ENCODE measurements at places on chromosomes 7 and 10. TPM values are rescaled to one million over a fixed set of nuclear protein-coding genes. Genes with fewer than 3 reads are reported as not detected.
A peak's percentile ranks its signal among the peaks of the same experiment; 100 is the strongest.

GRCh38 chr7:158975526-158976467 is 119.4 kb downstream of the DYNC2I1 start:
- no peak for DNase-seq
- no peaks in the 10 kb centered on the region for H3K27me3 ChIP-seq
- H3K27ac ChIP-seq = no peak overlapping the region

The STEAP1 gene
- total RNA-seq = 3.1 TPM

DNA sequence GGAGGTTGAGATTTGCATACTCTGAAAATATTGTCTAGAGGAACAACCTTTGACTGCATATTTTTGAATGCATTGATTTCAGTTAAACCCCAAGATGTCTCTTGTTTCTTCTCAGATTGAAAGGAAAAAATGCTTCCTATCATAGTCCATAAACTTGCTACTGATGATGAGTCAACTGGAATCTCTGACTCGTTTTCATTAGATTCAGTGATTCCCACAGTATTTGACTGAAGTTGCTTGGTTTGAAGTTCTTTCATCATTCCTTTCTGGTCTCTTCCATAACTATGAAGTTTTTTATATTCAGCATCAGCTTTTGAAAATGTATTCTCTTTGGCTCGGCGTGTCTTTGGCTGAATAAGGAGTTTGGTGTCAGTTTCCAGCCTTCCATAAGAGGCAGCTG is 10.7 kb downstream of the PEX1 start:
- H3K4me1 ChIP-seq = no peaks in the 10 kb centered on the region
- DNase-seq = no peak
- no peaks in the 10 kb centered on the region for H3K36me3 ChIP-seq

- no peak for DNase-seq
- no peaks in the 10 kb centered on the region for H3K27me3 ChIP-seq
- H3K4me1 ChIP-seq = peaks cover 17% of the 10 kb centered on the region
- no peak overlapping the region for H3K27ac ChIP-seq
- H3K4me3 ChIP-seq = no peak overlapping the region
These were observed 9.4 kb downstream of the TMEM273 start for GRCh38 chr10:49178489-49179471.

- no peak overlapping the region for H3K27ac ChIP-seq
- H3K27me3 ChIP-seq = no peaks in the 10 kb centered on the region
- DNase-seq = no peak
- no peak overlapping the region for H3K4me3 ChIP-seq
These were observed 23.9 kb upstream of the DNAJB6 start for GRCh38 chr7:157312941-157313340.

The AEBP1 gene
- total RNA-seq = 242 TPM

The CLEC5A gene
- 3.1 TPM for total RNA-seq

The SSC4D gene
- not detected for total RNA-seq

- H3K36me3 ChIP-seq = peaks cover 33% of the 10 kb centered on the region
- DNase-seq = no peak
- no peak overlapping the region for H3K27ac ChIP-seq
- H3K27me3 ChIP-seq = no peaks in the 10 kb centered on the region
These were observed 38.3 kb downstream of the MACROH2A2 start for GRCh38 chr10:70090951-70091350.

DNA sequence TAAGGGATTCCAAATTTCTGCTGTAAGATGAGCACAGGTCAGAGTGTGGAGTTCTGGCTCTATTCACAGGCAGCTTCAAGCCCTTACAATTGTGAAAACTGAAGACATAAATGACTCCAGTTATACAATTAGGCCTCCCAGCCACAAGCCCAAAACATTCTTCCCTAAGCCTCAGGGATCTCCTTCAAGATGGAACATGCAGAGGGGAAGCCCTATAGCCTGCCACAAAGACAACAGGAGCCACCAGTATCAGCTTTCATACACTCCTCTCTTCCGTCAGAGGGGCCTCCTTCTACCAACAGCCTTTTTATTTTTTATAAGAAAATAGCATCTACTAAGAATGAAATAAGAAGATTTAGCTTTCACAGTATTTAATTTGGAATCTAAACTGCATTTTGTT is 46.5 kb downstream of the DLD start:
- no peak for DNase-seq
- no peaks in the 10 kb centered on the region for H3K27me3 ChIP-seq
- H3K36me3 ChIP-seq = no peaks in the 10 kb centered on the region
- H3K27ac ChIP-seq = peak overlapping the region; percentile 82
- no peak overlapping the region for H3K4me3 ChIP-seq

The MBL2 gene
- total RNA-seq = not detected

DNA sequence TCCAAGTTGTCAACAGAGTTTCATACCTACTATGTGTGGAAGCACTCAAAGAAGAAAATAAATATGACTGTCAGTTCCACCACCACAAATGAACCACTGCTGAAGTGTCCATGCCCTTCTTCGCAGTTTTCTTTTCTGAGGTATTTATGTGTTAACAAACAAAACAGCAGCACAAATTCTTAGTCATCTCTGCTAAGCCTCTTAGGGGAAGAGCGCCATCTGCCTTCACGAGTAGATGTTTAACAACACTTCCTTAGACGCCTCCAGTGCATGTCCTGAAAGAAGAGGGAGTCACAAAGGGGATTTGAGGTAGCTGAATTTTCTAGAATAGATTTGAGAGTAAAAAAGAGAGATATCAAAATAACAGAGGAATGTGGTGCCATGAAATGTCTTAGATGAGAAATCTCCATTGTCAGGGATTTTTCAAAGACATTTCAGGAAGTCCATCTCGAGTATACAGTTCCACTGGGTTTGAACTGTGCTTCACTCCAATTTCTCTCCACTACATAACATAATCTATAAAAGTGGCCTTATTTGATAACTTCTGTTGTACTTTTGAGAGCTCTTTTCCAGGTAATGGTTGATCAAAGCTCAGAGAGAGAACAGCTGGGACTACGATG is 775.3 kb upstream of the POM121L12 start:
- no peaks in the 10 kb centered on the region for H3K27me3 ChIP-seq
- no peaks in the 10 kb centered on the region for H3K4me1 ChIP-seq
- DNase-seq = no peak
- H3K36me3 ChIP-seq = no peaks in the 10 kb centered on the region
- no peak overlapping the region for H3K4me3 ChIP-seq
- H3K27ac ChIP-seq = no peak overlapping the region

DNA sequence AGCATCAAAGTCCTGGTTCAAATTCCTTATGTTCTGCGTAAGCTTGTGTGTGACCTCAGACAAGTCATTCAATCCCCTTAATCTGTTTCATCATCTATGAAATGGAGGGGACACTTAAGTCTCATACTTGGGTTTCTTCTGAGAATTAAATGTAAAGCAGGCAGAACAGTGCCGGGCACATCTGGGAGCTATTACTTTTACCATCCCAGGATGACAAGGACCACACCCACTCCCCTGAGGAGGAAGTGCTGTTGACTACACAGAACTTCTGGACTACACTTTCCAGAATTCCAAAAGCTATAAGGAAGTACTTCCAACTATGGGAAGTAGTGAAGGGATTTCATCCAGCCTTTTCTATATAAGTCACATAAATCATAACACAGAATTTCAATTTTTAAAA is 294.9 kb downstream of the IPMK start:
- no peaks in the 10 kb centered on the region for H3K4me1 ChIP-seq
- no peaks in the 10 kb centered on the region for H3K36me3 ChIP-seq
- H3K27me3 ChIP-seq = no peaks in the 10 kb centered on the region
- DNase-seq = no peak
- no peak overlapping the region for H3K27ac ChIP-seq
- no peak overlapping the region for H3K4me3 ChIP-seq

- no peaks in the 10 kb centered on the region for H3K27me3 ChIP-seq
- peak overlapping the region; percentile 95 for H3K27ac ChIP-seq
- no peaks in the 10 kb centered on the region for H3K36me3 ChIP-seq
- H3K4me3 ChIP-seq = no peak overlapping the region
- no peaks in the 10 kb centered on the region for H3K4me1 ChIP-seq
These were observed 2.8 kb upstream of the LOXL4 start for GRCh38 chr10:98270786-98271185.

- no peak for DNase-seq
- peak overlapping the region; percentile 87 for H3K27ac ChIP-seq
- no peaks in the 10 kb centered on the region for H3K4me1 ChIP-seq
- H3K36me3 ChIP-seq = no peaks in the 10 kb centered on the region
- H3K4me3 ChIP-seq = no peak overlapping the region
These were observed 31.3 kb upstream of the GDI2 start for GRCh38 chr10:5844345-5845055.

The WDFY4 gene
- total RNA-seq = 5.0 TPM

- H3K27me3 ChIP-seq = no peaks in the 10 kb centered on the region
- no peaks in the 10 kb centered on the region for H3K4me1 ChIP-seq
- no peaks in the 10 kb centered on the region for H3K36me3 ChIP-seq
- DNase-seq = no peak
- H3K27ac ChIP-seq = no peak overlapping the region
These were observed 706.8 kb upstream of the LRRTM3 start for GRCh38 chr10:66218981-66219587.

GRCh38 chr7:370259-370625 is 80.3 kb downstream of the FOXL3 start:
- H3K4me1 ChIP-seq = no peaks in the 10 kb centered on the region
- H3K4me3 ChIP-seq = no peak overlapping the region
- H3K27me3 ChIP-seq = no peaks in the 10 kb centered on the region
- H3K27ac ChIP-seq = no peak overlapping the region

DNA sequence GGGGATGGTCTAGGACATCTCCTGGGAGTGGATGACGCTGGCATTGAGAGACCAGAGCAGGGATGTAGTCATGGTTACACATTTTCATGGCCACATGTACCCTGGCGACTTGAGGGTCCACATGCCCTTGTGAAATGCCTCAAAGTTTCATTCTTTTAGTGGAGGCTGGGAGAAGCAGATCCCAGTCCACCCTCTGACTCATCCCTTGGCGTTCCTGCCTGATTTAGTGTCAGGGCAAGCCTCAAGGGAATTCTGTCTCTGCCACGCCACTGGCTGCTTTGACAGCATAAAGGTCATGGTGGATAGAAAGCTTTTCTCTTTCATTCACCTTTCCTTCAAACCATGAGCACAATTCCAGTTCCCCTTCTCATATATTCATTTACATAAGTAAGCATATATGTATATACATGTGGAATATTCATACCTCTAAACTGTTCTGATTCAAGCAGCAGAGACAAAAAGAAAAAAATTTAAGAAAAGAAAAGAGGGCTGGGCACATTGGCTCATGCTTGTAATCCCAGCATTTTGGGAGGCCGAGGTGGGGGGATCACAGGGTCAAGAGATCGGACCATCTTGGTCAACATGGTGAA is 21.8 kb upstream of the KIF5B start:
- H3K4me3 ChIP-seq = no peak overlapping the region
- no peaks in the 10 kb centered on the region for H3K27me3 ChIP-seq
- no peaks in the 10 kb centered on the region for H3K4me1 ChIP-seq

GRCh38 chr7:13639396-13639795 is 350.1 kb downstream of the ETV1 start:
- H3K27me3 ChIP-seq = no peaks in the 10 kb centered on the region
- no peak for DNase-seq
- no peaks in the 10 kb centered on the region for H3K36me3 ChIP-seq
- no peak overlapping the region for H3K4me3 ChIP-seq
- no peaks in the 10 kb centered on the region for H3K4me1 ChIP-seq

Measured in tibial nerve (tissue), 4 donors.